ENCODE measurements at places on chromosomes 1 and 21. TPM values are rescaled to one million over a fixed set of nuclear protein-coding genes. Genes with fewer than 3 reads are reported as not detected.

The CHODL gene
- total RNA-seq = 0.10 TPM

The ADAMTS4 gene
- 14.0 TPM for total RNA-seq

The ABCG1 gene
- 34.7 TPM for total RNA-seq

The GSTM3 gene
- 54.9 TPM for total RNA-seq

The OPTC gene
- total RNA-seq = not detected

The TIAM1 gene
- total RNA-seq = 0.38 TPM

The TTC39A gene
- total RNA-seq = 2.3 TPM

The NPR1 gene
- total RNA-seq = 11.7 TPM

The RNF2 gene
- total RNA-seq = 27.1 TPM

The COL8A2 gene
- total RNA-seq = 2.4 TPM

The AMPD1 gene
- total RNA-seq = not detected

The AMY1C gene
- total RNA-seq = not detected

The PLA2G2C gene
- not detected for total RNA-seq

The SAMD13 gene
- 2.4 TPM for total RNA-seq

The SPATA17 gene
- not detected for total RNA-seq

The MARK1 gene
- total RNA-seq = 2.3 TPM

The FCRL2 gene
- total RNA-seq = not detected

The SPTA1 gene
- 5.9 TPM for total RNA-seq

The PPIAL4G gene
- total RNA-seq = not detected

The OLIG2 gene
- not detected for total RNA-seq

Data from vein endothelial cell (primary cell).